ENCODE measurements at places on chromosomes 12 and 14.

DNA sequence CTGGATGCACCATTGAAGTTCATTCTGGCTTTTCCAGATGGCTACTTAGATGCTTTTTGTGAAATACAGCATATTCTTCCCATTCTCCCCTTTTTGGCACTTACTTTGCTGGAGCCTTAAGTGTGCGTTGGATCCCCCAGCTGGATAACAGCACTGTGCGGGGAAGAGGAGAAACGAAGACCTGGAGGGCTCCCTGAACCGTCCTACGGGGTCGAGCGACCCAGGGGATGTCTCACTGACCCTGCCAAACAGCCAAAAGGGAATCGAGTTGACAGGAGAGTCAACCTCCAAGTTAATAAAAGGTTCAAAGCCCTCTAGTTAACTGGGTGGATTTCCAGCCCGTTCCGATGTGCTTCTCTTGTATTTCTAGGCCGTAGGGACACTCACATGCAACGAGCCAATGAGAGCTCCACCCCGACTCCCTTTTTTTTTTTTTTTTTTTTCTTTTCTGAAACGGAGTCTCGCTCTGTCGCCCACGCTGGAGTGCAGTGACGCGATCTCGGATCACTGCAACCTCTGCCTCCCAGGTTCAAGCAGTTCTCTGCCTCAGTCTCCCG, 1.0 kb upstream of the CAMKK2 start:
- DNase-seq, result no peak

DNA sequence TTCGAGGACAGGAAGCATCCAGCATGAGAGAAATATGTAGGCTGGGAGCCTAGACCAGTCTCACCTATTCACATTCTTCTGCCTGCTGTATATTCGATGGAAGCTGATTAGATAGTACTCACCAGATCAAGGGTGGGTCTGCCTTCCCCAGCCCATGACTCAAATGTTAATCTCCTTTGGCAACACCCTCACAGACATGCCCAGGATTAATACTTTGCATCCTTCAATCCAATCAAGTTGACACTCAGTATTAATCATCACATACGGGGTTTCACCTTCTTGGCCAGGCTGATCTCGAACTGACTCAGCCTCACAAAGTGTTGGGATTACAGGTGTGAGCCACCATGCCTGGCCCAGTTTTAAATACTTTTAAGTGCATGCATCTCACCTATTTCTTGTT, 30.5 kb upstream of the SLC10A1 start:
- no peak for DNase-seq

- DNase-seq, result peak; percentile 6
Measured at GRCh38 chr14:92880851-92881250, 42.1 kb upstream of the CHGA start.

DNA sequence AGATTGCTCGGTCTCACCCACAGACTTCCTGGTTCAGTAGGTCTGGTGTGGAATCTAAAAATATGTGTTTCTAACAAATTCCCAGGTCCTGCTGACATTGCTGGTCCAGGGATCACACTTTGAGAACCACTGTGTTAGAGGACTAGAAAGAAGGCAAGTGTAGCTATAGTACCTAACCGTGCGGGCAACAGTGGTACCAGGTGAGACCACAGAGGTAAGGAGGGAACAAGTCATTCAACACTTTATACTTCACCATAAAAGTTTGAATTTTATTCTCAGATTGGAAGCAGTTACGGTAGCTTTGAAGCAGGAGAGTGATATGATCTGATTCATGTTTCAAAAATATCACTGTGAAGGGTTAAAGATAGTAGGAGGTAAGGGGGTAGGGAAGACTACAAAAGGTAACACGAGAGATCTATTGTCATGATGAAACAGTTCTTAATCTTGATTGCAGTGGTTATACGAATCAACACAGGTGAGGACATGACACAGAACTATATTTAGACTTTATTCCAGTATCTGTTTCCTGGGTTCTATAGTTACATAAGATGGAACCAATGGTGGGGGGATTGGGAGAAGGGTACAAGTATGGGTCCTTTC, 73.5 kb downstream of the CDK17 start:
- no peak for DNase-seq

GRCh38 chr12:104533134-104533533, 76.4 kb downstream of the CHST11 start:
- DNase-seq, result no peak

Data from skeletal muscle cell (primary cell).